Uterus (tissue), 4 donors: ENCODE measurements at places on chromosomes 3 and 15.
A peak's percentile ranks its signal among the peaks of the same experiment; 100 is the strongest.

DNA sequence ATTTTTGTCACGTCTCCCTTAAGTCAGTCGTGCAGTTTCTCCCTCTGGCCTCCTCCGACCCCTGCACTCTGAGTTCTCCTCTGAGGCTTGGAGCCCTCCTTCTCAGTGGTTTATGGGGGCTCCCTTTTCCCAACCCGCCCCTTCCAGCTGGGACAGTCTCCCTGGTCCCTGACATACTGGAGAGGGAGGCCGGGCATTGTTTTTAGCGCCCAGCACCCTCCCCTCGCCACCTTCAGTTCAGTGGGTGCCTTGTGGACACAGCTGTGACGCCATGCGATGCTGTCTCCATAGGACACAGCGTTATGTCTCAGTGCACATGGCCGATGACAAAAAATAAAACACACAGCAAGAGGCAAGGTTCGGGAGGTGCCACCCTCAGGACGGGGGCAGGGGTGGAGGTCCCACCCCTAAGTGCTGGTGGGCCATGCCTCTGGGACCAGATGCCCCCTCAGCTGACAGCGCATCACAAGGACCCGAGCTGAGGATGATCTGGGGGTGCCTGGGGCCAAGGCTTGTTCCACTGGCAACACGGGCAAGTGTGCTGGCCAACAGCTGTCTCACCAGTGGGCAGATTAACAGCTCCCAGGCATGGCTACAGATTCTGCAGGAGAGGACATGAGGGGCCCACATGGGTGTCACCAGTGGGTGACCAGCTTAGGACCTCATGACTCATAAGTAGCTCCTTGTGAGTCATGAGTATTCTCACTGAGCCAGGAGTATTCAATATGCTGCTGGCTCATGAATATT is 81.6 kb downstream of the PLXNA1 start:
- no peak for DNase-seq

GRCh38 chr15:71153823-71154524 is 38.7 kb downstream of the THSD4 start:
- no peak for DNase-seq

- DNase-seq, result no peak
Measured at GRCh38 chr3:71468311-71469137, 115.0 kb downstream of the FOXP1 start.

DNA sequence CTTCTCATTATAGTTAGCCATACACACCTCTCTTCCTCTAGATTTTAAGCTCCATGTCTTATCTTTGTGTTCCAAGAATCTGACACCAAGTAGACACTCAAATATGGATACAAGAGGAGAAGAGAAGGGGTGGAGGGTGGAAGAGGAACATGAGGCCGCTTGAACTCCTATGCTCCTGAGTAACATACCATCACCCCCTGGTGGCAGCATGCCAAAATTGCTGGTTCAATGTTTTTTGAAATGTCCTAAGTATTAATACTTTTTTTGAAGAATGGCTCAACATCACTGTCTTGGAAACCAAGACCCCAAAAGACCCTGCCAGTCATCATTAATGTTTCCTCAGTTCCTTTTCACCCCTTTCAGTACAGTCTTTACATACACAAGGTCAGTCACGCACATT is 71.8 kb upstream of the HACD2 start:
- no peak for DNase-seq

- DNase-seq, result no peak
Measured at GRCh38 chr3:171700653-171701052, 109.6 kb downstream of the PLD1 start.

DNA sequence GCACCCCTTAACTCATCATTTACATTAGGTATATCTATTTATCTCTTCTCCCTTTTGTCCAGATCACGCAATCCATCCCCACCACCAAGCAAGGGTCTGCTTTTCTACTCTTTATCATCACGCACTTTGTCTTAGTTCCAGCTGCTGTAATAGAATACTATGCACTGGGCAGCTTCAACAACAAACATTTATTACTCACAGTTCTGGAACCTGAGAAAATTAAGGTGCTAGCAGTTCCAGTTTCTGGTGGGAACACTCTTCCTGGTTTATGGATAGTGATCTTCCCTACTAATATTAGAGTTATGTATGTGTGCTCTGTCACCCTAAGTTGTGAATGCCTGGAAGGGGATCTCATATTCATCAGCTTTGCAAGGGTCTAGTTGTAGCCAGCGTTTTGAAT is 687.0 kb downstream of the NTRK3 start:
- DNase-seq, result no peak

GRCh38 chr15:60928210-60928609 is 300.9 kb downstream of the RORA start:
- no peak for DNase-seq

DNA sequence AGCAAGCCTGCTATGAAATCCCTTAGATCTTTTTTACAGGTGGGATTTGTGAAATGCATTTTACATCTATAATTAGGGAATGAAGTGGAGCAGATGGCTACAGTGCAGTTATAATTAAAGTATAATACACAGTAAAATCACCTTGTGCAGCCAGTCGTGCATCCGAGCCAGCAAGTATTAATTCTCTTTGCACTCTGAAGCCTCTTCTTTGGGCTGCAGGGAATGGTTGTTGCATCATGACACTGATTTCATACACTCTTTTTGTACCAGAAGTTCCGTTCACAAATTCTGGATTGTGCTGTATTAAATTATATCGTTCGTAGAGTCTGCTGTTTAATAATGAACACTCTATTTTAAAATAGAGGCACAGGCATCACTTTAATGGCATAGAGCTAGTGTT is 28.7 kb upstream of the TP63 start:
- DNase-seq, result no peak

DNA sequence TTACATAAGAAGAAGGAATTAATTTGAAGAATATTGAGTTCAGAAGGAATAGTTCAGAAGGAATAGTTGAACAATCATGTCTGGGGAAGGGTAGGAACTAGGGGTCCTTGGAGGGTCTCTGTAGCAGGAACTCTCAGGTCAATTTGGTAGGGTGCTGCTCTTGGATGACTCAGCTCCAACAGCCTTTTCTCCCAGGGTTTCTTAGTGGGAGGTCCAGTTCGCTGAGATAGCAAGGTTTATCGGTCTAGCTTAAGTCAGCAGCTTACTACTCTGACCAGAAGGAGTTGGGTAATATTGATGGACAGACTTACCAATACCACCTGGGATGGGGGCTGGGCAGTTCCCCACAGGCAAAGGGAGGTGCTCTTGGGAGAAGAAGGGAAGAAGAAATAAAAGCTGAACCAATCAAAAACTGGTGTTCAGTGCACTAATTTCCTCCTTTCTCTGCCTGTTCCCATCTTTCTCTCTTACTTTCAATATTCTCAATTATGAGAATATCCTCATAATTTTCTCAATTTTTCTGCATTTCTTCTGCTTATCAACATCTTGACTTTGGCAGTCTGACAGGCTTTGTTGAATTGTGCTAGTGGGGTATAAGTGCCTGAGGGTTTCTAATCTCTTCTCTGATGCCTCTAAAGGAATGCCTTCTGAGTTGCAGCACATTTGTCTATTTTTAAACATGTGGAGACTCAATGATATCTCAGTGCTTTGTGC is 14.4 kb upstream of the MITF start:
- DNase-seq, result no peak

GRCh38 chr15:83057002-83057401 is 10.1 kb downstream of the BTBD1 start:
- DNase-seq, result no peak

DNA sequence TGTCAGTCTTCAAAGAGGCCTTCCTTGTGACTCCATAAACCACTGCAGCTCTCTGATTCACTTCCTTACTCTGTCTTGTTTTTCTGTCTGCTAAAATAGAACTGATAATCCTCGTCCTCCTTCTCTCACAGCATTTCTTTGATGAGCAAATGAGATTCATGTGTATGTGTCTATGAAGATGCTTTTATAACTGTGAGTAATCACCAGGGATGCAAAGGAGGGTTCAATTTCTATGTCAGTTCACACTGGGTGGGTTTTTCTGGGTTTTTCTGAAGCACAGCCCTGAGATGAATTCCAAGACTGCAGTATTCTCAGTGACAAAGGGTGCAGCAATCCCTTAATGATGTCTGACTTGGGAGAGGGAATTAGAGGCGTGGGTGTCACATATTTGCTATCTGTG is 746.6 kb upstream of the CFAP20DC start:
- DNase-seq, result no peak

DNA sequence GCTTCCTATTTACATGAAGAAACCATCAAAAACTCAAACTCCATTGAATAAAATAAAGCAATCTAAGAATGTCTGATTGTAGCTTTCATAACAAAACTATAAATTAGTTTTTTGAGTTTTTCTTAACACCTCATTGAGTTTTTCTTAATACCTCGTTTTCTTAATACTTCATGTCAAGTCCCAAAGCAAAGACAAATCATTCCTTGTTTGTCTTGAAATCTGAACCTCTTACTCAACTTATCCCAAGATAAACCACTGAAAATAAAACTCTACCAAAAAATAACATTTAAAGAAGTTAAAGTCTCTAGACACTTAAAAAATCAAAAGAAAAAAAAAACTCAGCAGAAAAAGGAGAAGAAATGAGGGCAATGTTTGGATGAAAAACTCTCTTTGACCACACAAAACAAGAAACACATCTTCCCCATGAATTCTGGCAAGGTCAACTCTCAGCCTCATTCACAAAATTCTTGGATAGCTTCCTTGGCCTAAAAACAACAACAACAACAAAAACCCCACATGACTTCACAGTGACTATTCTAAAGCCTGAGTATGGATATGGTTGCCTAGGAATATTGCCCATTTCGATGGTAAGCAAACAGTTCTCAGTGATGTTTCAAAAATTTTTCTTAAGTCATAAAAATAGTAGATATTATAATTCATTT is 38.2 kb downstream of the TMCC1 start:
- no peak for DNase-seq

DNA sequence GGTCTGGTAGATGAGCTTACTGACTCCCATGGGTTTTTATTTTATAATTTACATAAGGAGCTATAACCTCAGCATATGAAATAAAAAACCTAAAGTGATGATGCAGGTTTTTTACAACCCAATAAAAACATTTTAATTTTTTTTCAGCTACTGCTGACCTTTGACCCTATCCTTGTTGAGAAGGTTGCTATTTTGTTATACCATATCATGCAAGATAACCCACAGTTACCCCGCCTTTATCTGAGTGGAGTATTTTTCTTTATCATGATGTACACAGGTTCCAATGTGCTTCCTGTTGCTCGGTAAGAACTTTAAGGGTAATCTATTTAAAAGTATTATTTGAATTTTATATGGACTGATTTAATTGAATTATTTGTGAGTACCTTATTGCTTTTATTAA is 70.8 kb downstream of the DNAJC13 start:
- DNase-seq, result no peak

DNA sequence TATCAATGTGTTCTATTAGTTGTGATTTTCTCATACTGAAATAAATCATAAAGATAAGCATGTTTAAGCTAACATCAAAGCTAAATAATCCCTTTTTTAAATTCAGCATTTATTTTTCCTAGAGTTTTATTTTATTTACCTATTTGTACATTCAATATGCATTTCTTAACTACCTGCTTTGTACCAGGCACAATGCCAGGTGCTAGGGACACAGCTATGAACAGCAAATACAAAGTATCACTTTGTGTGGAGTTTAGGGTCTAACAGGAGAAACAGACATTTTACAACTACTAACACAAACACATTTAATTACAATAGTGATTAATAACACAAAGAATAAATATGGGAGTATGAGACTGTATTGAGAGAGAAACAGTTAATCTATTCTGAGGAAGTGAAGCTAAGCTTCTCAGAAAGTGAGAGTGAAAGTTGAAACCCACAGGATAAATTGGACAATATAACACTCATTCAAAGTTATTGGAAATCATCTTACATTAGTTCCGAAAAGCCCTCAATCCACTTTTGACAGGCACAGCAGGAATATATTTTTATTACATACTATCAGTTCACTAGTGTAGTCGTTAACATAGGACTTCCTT is 159.6 kb downstream of the GBE1 start:
- no peak for DNase-seq

GRCh38 chr15:83292317-83292716 is 7.9 kb upstream of the BNC1 start:
- no peak for DNase-seq

GRCh38 chr3:188217011-188217463 is 63.1 kb downstream of the LPP start:
- no peak for DNase-seq

- DNase-seq, result no peak
Measured at GRCh38 chr3:128330214-128330842, 136.4 kb downstream of the DNAJB8 start.

DNA sequence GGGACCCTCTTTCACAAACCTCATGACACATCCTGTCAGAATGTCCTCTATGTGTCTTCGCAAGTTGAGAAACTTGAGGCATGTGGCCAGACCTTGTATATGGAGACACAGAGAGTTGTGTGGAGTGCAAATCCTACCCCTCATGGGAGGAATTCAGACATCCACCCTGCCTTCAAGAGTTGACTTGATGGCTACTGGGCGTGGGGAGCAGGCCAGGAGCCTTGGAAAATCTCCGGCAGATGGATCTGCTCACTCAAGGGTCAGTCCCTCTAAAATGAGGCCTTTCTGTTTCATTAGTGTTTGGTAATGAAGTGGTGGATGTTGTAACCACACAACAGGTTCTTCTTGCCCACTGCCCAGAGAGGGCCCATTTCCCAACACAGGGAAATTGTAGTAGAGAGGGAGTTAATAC is 79.0 kb downstream of the ASB7 start:
- no peak for DNase-seq

GRCh38 chr3:19293295-19293694 is 145.0 kb downstream of the KCNH8 start:
- DNase-seq, result no peak

- DNase-seq, result no peak
Measured at GRCh38 chr3:54773271-54773670, 154.6 kb downstream of the LRTM1 start.

DNA sequence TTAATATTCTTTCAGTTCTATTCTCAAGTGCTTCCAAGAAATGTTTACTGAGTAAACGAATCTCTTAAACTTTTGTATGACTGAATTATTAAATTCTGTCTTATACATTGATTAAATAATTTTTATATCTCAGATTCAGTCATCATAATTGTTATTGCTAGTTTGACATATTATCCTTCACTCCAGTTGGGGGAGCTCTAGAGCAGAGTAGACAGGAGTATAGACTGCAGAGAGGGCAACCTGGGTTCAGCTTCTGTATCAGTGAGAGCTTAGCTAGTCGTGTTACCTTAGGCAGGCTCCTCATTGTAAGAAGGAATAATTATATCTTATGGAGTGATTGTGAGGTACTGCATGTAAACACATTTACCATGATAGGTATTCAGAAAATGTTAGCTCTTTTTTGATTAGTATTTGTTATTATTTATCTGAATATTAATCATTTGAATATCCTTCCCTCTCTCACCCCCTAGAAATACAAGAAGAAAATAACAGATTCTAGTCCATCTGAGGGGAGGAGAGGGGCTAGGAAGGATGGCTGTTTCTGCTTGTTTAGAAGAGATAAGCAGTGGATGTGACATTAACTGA is 31.0 kb upstream of the ZCWPW2 start:
- DNase-seq, result no peak

DNA sequence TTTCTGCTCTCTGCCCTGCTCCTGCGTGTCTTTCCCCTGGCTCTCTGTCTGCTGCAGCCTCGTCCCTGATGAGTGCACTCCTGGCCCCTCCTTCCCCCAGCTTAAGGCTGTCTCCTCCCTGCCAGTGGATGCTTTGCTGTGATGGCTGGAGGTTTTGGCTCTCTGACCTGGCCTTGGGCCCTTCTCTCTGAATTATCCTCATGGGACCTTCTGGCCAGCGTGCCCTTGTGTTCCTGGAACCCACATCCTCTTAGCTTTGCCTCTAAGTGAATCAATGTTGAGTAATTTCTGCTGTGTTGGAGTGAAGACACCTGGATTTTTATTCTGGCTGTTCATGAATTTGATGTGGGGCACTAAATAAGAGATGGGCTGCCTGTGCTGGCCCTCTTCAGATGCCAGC is 9.8 kb upstream of the TNFAIP8L3 start:
- DNase-seq, result peak; percentile 91
